ENCODE measurements at places on chromosomes 12 and 14. TPM values are rescaled to one million over a fixed set of nuclear protein-coding genes. Genes with fewer than 3 reads are reported as not detected.

TSPAN19 gene
- total RNA-seq = not detected

DAO gene
- not detected for total RNA-seq

- no peak overlapping the region for H3K4me3 ChIP-seq
- no peak overlapping the region for H3K27ac ChIP-seq
- peak; percentile 3 for DNase-seq
- H3K4me1 ChIP-seq = no peaks in the 10 kb centered on the region
Measured at GRCh38 chr14:85531587-85532373, 1.8 kb downstream of the FLRT2 start.

- H3K4me1 ChIP-seq = no peaks in the 10 kb centered on the region
- H3K4me3 ChIP-seq = no peak overlapping the region
- H3K27ac ChIP-seq = no peak overlapping the region
- H3K27me3 ChIP-seq = no peaks in the 10 kb centered on the region
- H3K36me3 ChIP-seq = no peaks in the 10 kb centered on the region
Measured at GRCh38 chr12:30074916-30075315, 291.2 kb upstream of the TMTC1 start.

GRCh38 chr12:109393437-109394345 is 46.0 kb downstream of the MYO1H start:
- H3K4me3 ChIP-seq = no peak overlapping the region
- peak; percentile 56 for DNase-seq
- H3K27ac ChIP-seq = no peak overlapping the region
- no peaks in the 10 kb centered on the region for H3K36me3 ChIP-seq
- no peaks in the 10 kb centered on the region for H3K27me3 ChIP-seq
